ENCODE measurements at places on chromosomes 7 and 10.

- no peak for DNase-seq
These were observed 76.2 kb upstream of the ICA1 start for GRCh38 chr7:8338206-8338605.

DNA sequence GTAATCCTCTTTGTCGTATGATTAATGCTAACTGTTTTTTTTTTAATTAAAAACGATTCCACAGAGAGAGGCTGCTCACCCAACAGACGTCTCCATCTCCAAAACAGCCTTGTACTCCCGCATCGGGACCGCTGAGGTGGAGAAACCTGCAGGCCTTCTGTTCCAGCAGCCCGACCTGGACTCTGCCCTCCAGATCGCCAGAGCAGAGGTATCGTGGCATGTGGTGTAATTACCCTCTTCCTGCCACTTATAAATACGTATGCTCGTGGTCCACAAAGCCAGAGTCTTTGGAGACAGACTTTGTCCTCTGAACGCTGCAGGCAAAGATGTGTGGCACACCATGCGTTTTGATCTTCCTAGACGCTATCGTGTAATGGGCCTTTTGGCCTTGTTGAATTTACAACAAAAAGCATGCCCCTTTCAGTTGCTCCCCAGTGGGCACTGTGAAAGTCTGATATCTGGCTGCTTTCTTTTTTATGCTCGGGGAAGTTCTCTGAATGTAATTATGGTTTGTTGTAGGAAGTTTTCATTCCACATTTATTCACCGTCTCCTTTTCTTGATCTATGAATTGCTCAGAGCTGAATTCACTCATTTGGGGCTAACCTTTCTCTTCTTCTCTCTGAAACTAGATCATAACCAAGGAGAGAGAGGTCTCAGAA lies 33.6 kb upstream of the BTBD16 start:
- DNase-seq, result no peak

- no peak for DNase-seq
These were observed 80.0 kb downstream of the NRCAM start for GRCh38 chr7:108376206-108376605.

DNA sequence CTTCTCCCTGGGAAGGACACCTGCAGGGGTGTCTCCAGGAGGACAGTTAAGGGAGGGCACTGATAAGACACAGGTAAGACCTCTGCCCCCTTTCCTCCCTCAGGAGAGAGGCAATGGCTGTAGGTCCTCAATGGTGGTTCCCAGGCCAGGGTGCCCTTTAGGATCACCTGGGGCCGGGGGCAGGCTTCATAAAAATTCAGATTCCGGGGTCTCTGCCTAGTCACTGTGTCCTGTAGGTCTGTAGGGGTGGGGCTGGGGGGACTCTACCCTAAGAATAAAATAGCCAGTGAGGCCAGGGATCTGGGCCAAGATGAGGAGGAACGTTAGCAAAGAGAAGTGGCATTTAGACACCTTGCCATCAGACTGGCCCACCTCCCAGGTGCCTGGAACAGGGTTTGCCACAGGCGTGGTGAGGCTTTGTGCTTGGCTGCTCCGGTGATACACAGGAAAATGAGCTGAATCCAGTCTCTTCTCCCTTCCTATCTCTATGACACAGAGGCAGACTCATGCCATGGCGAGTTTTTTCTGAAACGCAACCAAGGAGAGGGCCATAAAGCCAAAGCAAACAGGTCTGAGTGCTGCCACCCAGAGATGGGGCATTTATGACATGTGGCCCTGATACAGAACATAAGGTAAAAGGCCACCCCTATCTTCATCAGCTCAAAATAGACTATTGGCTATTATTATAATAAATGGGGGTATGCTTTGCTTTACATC lies 52.6 kb downstream of the SH3PXD2A start:
- DNase-seq, result no peak

GRCh38 chr7:130566168-130566897 lies 74.4 kb downstream of the MEST start:
- DNase-seq, result no peak

DNA sequence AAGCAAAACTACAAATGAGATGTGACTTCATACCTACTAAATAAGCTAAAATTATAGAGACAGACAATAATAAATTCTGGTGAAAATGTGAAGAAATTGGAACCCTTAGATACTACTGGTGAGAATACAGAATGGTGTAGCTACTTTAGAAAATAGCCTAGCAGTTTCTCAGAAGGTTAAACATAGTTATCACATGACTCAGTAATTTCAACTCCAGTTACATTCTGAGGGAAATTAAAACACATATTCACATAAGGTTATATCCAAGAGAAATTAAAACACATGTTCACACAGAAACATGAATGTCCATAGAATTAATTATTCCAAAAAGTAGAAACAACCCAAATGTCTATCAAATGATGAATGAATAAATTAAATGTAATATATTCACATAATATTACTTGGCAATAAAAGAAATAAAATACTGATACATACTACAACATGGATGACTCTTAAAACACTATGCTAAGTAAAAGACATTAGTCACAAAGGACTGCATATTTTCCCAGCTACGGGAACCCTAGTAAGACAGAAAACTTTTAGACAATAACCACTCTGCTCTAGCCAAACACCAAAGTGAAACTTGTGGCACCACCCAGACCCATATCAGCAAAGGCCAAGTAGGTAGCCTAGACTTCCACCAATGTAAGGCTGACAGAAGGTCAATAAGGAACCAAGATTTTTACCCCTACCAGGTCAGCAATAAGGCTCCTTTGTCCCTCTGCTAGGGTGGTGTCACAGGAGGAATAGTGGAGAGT lies 25.1 kb downstream of the SLC25A40 start:
- DNase-seq, result peak; percentile 15

Measured in fibroblast of skin of right quadriceps (primary cell).